Activated gamma-delta T cell treated with Interleukin-2 at 50 U/mL for 16 hours (primary cell): ENCODE measurements at places on chromosomes 12 and 14.

- DNase-seq, result no peak
Observed at GRCh38 chr14:61663312-61663979, 31.9 kb upstream of the HIF1A start.

GRCh38 chr12:122111089-122111641 lies 32.6 kb downstream of the MLXIP start:
- no peak for DNase-seq

GRCh38 chr14:58215191-58215914 lies 15.4 kb downstream of the ACTR10 start:
- DNase-seq, result no peak

- no peak for DNase-seq
Observed at GRCh38 chr14:68394764-68395143, 398.1 kb downstream of the ZFP36L1 start.

DNA sequence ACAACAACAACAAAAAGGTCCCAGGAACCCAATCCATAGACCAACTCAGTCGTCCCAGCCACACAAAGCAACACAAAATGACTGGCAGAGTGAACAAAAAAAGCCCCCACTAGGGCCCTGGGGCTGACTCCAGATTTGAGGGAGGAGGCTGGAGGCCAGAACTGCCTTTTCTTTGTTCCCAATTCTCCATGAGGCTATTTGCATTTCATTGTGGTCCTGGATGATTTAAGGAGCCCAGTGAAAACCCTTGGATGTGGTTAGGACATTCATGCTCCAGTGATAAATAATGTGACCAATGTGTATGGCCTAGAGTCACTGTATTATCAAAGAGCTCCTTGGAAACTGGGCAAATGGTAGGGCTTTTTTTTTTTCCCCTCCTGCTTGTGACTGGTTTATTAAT lies 192.9 kb downstream of the NUAK1 start:
- DNase-seq, result no peak

DNA sequence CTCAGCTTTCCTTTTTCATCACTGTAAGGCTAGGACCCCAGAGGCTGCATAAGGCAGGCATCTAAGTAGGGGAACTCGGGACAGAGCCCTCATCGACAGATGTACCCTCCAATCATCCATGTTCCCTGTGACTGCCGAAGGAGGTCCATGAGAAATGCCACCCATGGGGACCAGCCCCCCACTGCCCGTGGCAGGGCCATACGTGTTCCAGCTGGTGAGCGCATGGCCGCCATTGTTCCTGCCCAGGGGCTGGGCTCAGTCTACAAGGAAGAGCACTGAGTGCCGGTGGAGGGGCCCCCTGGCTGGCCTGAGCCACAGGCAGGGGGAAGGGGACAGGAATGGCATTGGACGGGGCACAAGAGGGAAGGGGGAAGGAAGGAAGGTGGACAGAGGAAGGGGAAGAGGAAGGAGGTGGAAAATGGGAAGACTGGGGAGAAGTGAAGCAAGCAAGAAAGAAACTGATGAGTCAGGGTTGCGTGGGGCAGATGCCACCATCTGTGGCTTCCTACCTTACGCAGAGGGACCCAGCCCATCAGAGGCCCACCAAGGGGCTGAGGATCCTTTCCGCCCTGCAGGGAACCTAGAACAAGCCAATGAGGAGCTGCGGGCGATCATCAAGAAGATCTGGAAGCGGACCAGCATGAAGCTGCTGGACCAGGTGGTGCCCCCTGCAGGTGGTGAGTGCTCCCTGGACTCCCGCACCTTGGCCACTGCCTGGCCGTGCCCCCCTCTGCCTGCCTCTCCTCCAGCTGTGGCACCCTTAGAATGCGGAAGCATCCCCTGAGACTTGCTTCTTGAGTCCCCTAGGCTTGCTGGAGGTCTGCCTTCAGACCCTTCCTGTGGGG lies 120.6 kb upstream of the FKBP4 start:
- no peak for DNase-seq
